NCI-H1436 (cell line): ENCODE measurements at places on chromosomes 4 and X.

- DNase-seq: no peak
Observed at GRCh38 chr4:10416441-10416840, 40.8 kb downstream of the ZNF518B start.

GRCh38 chrX:132748909-132749308 lies 209.5 kb downstream of the HS6ST2 start:
- no peak for DNase-seq

DNA sequence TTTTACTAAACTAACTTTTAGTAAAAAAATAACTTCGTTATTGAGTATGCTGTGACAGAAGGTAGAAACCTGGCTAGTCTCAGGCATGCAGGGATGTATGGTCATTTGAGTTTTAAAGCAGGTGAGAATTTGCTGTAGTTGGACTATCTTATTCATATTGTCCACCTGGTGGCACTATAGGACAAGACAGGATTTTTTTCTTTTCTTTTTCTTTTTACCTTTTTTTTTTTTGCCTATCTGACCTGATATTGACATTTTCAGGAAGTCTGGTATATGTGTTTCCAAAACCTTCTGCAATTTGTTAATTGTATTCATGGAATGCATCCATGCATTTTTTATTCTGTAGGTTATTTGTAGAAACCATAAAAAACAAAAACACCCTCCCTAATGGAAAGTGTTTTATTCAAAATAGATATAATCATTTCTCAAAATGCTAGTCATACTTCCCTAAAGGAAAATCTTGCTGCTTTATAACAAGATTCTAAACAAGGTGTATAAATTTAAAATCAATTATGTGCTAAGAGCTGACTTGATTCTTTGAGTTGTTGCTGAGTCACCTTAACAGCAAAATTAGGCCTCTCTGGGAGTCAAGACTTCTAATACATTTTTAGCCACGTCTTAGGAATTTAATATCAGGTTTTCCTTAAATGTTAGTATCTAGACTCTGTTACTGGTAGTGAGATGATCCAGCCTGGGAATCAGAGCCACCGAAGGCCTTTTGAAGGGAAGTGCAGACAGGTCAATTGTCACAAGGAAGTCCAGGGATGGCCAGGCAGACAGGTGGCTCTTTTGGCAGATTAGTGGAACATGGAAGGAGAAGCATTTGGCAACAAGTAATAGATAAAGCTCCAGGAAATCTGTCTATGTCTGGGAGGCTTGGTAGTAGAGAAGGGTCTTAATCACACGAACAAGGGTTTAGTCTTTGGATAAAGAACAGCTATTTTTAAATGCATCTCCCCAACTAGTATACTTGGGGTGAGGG lies 201.3 kb upstream of the GNPDA2 start:
- DNase-seq: no peak

GRCh38 chrX:40041915-40042314 lies 55.8 kb downstream of the BCOR start:
- no peak for DNase-seq

GRCh38 chrX:48711162-48711928 lies 14.8 kb downstream of the SUV39H1 start:
- no peak for DNase-seq
